ENCODE measurements at places on chromosomes 11 and 22.

DNA sequence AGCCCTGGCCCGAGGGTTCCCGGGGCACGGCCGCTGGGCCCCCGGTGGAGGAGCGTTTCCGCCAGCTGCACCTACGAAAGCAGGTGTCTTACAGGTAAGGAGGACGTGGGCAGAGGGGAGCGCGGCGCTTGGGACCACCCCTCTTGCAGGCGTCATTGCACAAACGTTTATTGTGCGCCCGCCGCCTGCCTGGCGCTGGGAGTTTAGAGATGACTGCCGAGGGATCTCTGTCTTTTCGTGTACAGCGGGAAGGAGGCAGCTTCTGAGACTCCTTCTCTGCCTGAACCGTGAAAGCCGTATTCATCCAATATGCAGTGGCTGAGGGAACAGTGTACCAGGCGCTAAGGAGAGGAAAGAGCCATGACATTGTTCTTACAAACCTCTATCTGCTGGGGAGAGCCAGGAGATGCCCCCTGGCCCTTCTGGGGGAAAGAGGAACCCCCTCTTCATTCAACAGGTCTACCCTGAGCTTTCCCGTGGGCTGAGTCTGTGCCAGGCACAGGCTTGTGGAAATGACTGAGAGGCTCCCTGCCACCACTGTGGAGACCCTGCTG, 13.8 kb upstream of the DGKZ start:
- DNase-seq, result no peak

DNA sequence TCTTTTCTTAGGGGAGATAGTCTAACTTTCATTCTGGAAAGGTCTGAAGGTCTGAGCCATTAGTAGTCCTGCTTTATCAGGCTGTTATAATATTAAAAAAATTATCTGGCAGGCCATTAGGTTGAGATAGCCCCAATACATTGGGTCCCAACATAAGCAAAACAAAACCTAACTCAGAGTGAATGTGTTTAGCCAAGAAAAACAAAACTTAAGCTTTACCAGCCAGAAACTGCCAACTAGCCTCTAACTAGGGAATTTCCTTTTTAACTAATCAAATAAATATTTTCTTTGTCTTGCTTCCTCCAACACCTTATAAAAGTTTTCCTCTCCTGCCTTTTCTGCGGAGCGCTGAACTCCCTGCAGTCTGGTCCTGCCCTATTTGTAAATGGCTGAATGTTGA, 1137.7 kb upstream of the CNTN5 start:
- no peak for DNase-seq

DNA sequence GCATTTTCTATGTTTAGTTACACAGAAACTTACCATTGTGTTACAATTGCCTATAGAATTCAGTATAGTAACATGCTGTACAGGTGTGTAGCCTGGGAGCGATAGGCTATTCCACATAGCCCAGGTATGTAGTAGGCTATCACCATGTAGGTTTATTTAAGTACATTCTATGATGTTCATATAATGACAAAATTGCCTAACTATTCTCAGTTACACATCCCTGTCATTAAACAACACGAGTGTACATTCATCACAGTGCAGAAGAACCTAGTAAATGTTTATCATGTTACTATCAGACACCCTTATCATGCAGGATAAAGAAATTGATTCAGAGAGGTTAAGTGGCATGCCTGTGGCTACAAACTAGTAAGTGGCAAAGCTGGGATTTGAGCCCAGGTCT, 28.4 kb upstream of the BMAL1 start:
- DNase-seq, result no peak

DNA sequence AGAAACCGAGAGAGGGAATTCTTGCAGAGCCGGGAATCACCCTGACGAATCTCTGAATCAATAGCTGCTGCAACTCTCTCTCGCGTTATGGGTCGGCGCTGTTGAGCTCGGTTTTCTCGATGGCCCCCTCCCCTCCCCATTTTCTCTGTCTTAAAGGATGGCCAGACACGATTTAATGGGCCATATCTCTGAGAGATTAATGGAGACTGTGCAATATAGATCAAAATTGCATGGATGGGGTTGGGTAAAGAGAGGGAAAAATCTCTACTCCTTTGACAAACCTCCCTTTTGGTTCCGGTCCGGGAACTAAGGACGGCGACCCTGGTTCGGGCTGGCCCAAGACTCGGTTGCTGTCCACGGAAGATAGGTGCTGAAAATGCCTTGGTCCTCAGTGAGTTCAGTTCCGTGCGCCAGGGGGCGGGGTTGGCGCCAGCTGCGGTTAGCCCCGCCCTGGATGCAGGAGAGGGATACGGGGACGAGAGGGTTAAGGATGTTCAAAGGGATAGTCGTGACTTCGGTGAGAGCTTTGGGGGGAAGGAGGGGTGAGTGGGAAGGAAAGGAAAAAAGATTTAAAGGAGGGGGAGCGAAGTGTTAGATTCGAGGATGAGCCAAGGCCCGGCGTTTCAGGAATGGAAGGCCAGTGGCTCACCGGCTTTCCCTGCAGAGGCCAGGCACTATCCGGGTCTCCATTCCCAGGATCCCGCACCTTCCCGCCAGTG, 103.6 kb upstream of the HSD17B12 start:
- no peak for DNase-seq

DNA sequence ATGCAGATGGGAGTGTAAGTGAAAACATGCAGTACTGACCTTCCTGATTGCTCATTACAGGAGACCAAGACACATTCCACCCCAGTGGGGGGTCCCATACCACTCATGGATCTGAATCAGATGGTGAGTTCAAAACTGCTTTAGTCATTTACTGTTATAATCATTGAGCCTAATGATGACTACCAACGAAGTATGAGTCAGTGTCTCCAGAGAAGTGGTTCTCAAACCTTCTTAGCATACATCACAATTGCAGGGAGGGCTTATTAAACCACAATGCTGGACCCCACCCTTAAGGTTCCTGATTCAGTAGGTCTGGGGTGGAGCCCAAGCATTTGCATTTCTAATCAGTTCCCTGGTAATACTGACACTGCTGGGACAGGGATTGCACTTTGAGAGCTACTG, 75.8 kb downstream of the CD44 start:
- no peak for DNase-seq

DNA sequence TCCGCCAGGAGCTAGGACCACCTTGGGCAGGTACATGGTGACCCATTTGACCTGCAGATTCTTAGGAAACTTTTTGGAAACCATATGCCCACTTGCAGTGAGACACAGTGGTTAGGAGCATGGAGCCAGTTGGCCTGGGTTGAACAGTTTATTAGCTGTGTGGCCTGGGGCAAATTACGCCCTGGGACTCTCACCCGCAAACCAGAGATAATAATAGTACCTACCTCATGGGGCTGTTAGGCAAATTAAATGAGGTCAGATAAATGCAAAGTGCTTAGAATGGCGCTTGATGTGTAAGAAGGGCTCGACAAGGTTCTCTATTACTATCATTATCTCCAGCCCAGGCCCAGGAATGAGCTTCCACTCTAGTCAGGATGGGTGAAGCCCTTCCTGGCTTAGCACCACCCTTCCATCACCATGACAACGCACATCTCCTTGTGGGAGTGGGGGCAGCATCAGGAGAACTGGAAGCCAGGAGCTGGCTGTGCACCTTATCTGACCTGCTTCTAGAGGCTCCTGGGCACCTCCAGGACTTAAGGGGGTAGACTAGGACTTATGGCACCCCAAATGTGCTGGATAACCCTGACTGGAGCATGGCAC, 5.1 kb downstream of the SYT12 start:
- DNase-seq, result no peak

DNA sequence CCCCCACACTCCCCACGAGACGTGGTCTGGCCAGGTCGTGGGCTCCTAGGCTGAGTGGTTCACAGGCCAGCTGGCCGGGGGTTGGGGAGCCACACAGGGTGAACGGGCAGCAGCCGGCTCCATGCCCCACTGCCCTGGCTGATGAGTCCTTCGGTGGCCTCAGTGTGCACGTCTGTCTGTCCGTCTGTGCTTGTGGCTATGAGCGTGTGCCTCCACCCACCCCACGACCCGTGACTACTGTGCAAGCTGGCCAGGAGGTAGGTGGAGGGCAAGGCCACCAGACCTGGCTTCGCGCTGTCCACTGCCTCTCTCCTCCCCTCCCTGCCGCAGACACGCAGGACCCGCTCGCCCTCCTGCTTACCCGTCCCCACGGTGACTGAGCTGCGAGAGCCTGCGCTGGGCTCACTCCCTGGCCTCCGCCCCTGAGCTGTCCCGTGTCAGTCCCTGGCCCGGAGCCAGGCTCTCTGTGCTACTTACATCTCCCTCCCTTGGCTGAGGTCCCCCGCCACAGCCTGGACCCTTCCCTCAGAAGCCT, 14.1 kb downstream of the CSDC2 start:
- no peak for DNase-seq

- DNase-seq, result no peak
Observed at GRCh38 chr22:47553436-47553835, 791.0 kb downstream of the TBC1D22A start.

- DNase-seq, result no peak
Observed at GRCh38 chr11:127888386-127888785, 699.0 kb downstream of the ETS1 start.

GRCh38 chr11:26550022-26550421, 22.0 kb downstream of the MUC15 start:
- no peak for DNase-seq

GRCh38 chr22:30326255-30326705, 461 bp downstream of the TBC1D10A start:
- no peak for DNase-seq

DNA sequence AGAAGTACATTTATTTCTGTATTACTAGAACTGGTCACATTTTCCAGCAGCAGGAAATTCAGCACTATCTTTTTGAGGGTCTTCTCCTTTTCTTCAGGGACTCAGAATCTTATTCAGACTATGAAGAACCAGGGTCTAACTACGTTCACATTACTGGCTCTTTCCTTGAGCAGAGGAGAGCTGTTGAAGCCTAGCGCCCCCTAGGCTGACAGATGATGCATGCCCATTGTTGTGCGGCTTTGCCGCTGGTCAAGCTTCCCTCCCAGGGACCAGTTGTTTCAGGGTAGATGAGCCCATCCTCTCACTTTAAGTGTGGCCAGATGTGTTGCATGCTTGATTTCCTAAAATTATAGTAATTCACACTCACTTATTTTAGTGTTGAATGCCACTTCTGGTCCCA, 168.2 kb upstream of the PDGFD start:
- no peak for DNase-seq

GRCh38 chr11:119031912-119032280, 1.2 kb upstream of the SLC37A4 start:
- no peak for DNase-seq

GRCh38 chr11:106105986-106106385, 28.5 kb downstream of the AASDHPPT start:
- no peak for DNase-seq

GRCh38 chr11:46529095-46529905, 64.5 kb downstream of the AMBRA1 start:
- peak; percentile 60 for DNase-seq

- DNase-seq, result no peak
Observed at GRCh38 chr22:45845076-45845487, 131.9 kb downstream of the WNT7B start.

DNA sequence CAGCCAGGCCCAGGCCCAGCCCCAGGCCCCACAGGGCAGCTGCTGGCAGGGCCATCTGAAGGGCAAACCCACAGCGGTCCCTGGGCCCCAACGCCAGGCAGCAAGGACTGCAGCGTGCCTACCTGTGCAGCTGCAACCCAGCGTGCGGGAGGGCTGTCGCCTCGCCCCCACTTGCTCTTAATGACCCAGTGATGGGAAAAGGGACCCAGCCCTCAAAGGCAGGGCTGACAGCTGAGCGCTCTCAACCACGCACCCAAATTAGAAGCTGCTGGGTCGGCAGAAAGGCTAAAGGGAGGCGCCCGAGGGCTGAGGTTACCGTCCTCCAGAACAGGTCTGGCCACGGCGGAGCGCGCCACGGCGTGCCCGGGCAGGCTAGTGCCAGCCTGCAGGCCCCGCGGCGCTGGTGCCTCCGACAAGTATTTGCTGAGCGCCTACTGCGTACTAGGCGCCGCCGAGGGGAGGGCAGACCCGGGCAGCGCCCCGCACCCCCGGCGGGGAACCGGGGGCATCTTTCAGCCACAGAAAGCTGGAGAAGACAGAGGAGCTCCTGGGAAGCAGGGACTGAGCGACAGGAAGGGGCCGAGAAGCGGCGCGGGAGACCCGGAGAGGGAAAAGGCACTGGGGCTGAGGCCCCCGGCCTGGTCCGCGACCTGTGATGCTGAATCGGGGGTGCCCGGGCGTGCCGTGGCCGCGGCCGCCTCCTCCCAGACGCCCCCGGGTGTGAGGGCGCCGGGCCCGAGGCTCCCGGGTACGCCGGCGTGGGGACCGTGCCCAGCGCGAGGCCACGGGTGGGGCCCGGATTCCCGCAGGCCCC, 773 bp downstream of the HRAS start:
- no peak for DNase-seq

DNA sequence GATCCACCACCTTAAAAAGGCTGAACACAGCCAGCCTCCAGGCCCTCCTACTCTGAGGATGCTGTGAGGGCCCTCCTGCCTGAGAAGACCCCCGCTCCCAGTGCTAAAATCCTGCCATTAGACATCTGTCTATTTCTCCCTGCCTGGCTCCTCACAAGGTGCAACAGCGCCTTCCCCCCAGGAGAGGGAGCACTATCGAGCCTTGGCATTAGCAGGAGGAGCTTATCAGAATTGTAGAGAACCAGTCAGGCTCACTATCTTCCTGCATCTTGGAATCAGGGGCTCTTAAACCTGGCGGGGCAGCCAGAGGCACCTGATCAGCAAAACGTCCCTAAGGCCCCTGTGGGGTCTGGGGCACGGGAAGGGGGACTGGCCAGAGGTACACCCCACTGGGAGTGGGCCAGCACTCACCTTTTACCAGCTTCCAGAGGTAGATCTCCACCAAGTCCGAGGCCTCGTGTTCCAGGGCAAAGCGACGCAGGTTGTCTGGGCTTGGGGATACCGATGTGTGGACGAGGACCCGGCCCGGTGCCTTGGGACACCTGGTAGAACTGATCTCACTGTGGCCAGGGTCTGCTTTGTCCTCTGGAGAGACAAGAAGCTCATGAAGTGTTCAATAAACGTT, 28.7 kb downstream of the CHRDL2 start:
- peak; percentile 63 for DNase-seq

GRCh38 chr22:49889071-49889470, 29.2 kb downstream of the ALG12 start:
- DNase-seq, result no peak

DNA sequence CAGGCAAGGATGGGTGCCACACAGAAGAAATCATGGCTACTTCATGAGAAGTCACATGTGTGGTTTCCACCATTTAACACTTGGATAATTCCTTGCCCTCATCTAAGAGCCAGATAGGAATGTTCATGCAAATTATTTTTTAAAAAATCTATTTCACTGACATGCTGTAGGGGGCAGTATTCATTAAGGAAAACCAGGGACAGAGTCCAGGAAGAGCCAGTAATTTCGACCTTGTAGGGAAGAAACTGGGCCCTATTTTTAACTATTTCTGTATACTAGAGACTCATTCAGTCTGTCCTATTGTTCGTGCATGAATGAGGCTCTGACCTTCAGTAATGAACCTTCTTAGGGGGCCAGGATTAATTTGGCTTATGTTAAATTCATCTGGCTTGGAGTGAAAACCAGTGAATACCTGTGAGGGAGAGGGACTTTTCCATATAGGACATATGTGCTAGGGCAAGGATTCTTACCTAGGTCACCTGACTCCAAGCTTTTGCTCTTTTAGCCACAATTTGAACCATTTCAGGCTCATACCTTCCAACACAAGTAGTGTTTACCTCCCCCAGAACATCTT, 192.7 kb downstream of the NAV2 start:
- DNase-seq, result no peak

Measured in dorsolateral prefrontal cortex (tissue), 122 donors.